Head of caudate nucleus (tissue), 42 donors: ENCODE measurements at places on chromosomes 5 and 9.
A peak's percentile ranks its signal among the peaks of the same experiment; 100 is the strongest.

DNA sequence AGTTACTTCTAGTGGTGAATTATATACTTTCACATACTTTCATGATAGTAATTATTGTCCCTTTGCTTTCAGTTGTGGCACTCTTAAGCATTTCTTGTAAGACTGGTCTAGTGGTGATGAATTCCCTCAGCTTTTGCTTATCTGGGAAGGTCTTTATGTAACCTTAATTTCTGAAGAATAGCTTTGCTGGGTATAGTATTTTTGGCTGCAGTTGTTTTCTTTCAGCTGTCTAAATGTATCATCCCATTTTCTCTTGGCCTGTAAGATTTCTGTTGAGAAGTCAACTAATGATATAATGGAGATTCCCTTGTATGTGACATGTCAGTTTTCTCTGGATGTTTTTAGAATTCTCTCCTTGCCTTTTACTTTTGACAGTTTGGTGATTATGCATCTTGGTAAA is 41.0 kb downstream of the TMEM38B start:
- DNase-seq = no peak

GRCh38 chr5:44603496-44604272 is 205.1 kb upstream of the MRPS30 start:
- no peak for DNase-seq

DNA sequence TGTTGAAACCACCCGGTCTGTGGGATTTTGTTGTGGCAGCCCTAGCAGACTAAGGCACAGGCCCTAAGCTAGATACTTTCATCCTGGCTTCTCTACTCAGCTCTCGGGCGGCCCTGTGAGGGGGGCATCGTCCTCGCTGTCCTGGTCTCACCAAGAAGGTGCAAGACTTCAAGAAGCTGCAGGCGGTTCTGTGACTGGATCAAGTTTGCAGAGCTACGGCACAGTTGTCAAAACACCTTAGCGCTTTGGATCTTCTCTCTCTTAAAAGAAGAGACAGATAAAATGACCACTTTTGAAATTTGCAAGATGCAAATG is 119.4 kb upstream of the PHYKPL start:
- no peak for DNase-seq

DNA sequence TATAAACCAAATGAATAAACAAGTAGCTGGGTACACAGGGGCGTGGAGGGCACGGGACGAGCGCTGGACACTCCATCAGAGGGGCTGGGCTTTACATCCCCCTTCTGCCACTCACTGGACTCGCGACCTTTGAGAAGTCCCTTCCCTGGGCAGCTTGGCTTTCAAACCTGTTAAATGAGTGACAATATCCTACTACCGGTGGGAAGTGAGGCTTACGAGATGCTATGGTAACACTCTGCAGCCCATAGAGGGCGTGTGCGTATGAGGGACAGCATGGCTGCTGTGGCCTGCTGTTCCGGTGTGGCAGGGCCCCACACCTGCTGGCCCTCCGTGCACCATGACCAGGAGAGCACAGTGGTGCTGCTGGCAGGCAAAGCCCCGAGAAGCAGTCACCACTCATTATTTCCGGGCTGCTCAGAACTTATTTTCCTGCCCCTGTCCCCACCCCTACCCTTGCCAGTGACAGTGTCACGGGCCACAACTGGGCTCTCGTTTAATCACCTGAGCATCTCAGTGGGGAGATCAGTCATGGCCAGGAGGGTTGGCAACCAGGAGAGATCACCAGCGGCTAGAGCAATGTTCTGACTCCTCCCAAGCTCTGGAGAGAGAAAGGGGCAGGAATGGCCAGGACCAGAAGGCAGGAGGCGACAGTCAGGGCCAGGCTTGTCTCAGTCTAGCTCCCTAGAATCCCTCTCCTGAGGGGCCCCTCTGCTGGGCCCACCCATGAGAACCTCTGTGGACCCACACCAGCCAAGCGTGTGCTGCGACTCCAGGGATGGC is 10.5 kb downstream of the CLTB start:
- no peak for DNase-seq

DNA sequence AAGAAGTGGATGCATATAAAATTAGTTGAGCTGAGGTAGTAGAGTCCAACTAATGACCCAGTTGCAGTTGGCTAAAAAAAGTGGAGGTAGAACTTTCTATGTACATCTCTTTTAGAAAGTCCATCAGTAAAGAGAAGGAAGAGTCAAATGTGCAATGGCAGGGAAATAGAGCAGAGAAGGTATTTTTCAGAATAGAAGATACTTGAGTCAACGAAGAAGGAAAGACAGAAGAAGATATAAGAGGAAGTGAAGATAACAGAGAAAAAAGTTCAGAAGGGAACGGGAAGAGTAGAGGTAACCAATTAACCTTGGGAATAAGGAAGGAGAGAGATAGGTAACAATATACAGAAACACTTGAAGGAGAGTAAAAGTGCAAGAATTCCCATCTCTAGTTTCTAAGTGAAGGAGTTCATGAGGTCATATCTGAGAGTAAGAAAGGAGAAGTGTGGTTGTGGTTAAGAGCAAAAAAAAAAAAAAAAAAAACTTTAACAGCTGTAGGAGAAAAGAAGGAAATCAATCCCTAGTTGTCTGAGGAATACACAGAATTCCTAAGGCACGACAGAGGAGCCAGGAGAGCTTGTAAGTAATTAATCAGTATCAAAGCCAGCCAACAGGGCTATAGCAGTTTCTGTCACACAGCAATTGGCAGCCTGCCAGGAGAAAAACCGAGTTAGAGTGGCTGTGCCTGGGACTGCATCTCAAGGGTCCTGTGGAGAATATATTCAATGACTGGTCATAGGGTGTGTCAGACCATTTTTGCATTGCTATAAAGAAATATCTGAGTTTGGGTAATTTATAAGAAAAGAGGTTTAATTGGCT is 61.0 kb downstream of the ARL15 start:
- DNase-seq = no peak

- peak; percentile 52 for DNase-seq
These were observed 28.5 kb upstream of the CSF1R start for GRCh38 chr5:150114773-150115408.

- DNase-seq = no peak
These were observed 53.2 kb downstream of the USP20 start for GRCh38 chr9:129888293-129889121.

GRCh38 chr5:132425009-132425937 is 55.8 kb downstream of the SLC22A5 start:
- no peak for DNase-seq

DNA sequence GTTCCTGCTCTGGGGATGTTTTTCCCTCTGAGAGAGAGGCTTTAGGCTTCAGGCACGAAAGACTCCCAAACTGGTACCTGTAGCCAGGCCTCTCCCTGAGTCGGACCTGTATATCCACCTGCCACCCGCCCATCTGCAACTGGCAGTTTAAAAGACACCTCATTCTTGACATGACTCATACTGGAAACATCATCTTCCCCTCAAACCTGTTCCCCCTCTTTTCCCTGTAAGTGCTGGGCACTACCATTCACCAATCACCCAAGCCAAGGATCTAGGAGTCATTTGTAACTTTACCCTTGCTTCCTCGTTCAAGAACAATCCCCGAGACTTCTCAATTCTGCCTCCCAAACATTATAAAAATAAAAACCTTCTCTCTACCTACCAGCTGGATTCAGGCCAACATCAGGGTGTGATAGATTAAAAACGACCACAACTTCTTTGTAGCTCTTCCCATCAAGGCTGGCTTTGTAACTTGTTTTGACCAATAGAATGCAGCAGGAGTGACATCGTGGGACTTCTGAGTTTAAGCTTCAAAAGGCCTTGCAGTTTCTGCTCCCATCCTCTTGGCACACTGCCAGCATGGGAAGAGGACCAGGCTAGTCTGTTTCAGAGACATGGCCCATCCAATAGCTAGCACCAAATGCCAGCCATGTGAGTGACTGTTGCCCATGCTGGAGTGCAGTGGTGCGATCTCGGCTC is 1.8 kb upstream of the WDR31 start:
- DNase-seq = no peak
